Neuronal stem cell (in vitro differentiated cells): ENCODE measurements at places on chromosomes 7 and 10.
A peak's percentile ranks its signal among the peaks of the same experiment; 100 is the strongest.

DNA sequence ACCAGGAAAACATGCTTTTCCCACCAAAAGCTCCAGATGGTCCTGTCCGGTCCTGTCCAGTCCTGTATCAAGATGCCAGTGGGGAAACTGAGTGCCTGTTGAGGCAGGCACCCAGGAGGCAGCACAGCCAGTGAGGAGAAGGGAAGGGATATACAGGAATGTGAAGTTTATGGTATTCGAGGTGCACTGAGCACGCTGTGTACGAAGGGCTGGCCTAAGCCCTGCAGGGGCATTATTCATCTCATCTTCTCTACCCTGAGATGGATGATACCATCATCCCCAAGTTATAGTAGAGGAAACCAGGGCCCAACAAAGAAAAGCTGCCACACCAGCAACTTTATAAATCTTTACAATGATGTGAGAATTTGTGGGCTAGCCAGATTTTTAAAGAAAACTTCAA lies 23.4 kb upstream of the FXYD4 start:
- no peak for DNase-seq

- DNase-seq: no peak
These were observed 35.0 kb upstream of the LRRC18 start for GRCh38 chr10:48974510-48975156.

DNA sequence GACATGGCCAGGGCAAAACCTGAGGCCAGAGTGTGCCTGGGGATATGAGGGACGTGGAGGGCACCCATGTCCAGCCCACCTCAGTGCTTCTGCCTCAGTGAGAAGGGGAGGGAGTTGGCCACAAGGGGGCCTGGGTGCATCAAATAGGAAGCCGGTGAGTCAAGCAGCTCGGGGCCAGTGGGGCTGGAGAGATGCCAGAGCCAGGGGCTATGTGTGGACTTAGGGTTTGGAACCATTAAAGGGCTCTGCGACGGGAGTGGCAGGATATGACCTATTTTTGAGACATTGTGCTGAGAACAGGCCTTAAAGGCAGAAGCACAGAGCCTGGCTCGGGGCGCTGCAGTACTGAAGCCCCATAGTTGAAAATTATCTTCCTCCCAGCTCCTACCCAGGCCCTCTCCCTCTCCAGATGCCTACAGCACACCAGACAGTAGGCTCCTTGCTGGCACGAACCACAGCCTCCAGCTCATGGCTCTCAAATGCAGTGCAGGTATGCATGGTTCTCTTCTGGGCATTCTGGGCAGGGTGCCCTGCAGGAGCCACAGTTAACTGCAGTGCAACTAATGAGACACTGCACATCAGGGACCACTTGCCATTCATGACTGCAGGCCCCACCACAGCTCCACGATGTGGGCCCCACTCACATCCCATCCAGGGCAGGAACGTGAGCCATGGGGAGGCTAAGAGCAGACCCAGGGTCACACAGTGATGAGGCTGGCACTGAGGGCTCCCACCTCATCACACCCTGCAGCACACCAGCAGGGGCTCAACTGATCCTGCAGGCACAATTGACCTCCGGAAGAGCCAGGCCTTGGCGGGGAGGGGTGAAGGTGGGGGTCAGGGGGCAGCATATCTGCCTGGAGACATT lies 7.2 kb upstream of the PGAM2 start:
- DNase-seq: peak; percentile 31

- no peak for DNase-seq
These were observed 17.4 kb upstream of the CYP3A7 start for GRCh38 chr7:99752356-99752755.

DNA sequence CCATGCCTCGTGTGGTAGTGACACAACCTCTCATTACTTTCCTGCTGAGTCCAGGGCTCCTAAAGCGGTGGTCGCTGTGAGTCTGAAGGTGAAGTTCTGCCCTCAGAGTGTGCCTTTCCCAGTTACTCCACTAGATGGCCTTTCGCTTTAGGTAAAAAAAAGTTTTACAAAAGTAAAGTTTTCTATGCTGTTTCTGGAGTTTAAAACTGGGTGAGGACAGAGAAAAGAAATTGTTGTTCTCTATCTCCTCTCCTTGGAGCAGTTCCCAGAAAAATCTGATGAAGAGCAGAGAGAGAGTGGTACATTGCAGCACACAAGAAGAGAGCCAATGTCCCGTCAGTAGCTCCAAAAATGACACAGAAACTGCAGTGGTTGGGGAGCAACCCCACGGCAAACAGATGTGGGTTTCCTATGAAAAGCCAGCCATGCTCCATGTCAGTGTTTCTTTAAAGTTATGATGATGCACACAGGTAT lies 257.1 kb downstream of the GLI3 start:
- no peak for DNase-seq
